PC-9 (cell line): ENCODE measurements at places on chromosomes 11 and 22. TPM values are rescaled to one million over a fixed set of nuclear protein-coding genes. Genes with fewer than 3 reads are reported as not detected.

DNA sequence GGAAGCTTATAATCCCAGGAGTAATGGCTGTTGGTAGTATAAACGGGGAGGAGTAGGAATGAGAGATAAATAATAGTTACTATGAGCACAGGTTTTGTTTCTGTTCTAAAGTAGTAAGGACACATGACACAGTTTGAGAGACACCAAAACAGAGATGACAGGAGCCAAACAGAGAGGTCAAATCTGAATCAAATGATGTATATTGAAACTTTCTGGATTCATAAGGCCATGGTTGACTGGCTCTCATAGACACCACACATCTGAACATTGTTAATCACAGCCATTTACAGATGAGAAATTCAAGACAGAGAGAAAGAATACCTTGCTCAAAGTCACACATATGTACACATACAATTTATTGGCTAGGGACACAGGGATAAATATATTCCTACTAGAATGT lies 63.4 kb upstream of the UCP3 start:
- no peak for DNase-seq
- H3K4me1 ChIP-seq = peaks cover 59% of the 10 kb centered on the region
- no peaks in the 10 kb centered on the region for H3K27me3 ChIP-seq
- peak overlapping the region; percentile 94; the same call in 1 of the 2 replicates for H3K27ac ChIP-seq
- H3K36me3 ChIP-seq = peaks cover 21% of the 10 kb centered on the region

DNA sequence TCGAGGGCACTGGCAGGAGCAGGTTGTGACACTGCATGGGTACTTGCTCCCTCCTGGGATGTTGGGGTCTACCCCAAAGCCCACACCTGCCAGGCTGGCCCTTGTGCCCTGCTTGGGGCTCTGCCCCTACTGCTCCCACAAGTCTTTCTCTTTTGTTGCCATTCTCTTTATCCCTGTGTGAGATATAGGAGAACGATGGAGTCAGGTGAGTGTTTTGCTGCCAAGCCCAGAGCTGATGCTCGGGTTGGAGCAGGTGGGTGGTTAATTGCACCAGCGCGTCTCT lies 292.6 kb downstream of the TBC1D22A start:
- no peaks in the 10 kb centered on the region for H3K36me3 ChIP-seq
- no peaks in the 10 kb centered on the region for H3K27me3 ChIP-seq
- no peak overlapping the region for H3K4me3 ChIP-seq

GRCh38 chr22:22813126-22814075 lies 74.2 kb upstream of the IGLL5 start:
- H3K4me1 ChIP-seq = no peaks in the 10 kb centered on the region
- peaks cover 49% of the 10 kb centered on the region for H3K27me3 ChIP-seq
- no peak for DNase-seq
- H3K4me3 ChIP-seq = no peak overlapping the region

- H3K4me3 ChIP-seq = no peak overlapping the region
- H3K36me3 ChIP-seq = no peaks in the 10 kb centered on the region
- no peak for DNase-seq
- H3K27ac ChIP-seq = no peak overlapping the region
- peaks cover 4% of the 10 kb centered on the region; the same call in 1 of the 2 replicates for H3K27me3 ChIP-seq
- no peaks in the 10 kb centered on the region for H3K4me1 ChIP-seq
Measured at GRCh38 chr11:36373016-36374010, 77.2 kb downstream of the PRR5L start.

DNA sequence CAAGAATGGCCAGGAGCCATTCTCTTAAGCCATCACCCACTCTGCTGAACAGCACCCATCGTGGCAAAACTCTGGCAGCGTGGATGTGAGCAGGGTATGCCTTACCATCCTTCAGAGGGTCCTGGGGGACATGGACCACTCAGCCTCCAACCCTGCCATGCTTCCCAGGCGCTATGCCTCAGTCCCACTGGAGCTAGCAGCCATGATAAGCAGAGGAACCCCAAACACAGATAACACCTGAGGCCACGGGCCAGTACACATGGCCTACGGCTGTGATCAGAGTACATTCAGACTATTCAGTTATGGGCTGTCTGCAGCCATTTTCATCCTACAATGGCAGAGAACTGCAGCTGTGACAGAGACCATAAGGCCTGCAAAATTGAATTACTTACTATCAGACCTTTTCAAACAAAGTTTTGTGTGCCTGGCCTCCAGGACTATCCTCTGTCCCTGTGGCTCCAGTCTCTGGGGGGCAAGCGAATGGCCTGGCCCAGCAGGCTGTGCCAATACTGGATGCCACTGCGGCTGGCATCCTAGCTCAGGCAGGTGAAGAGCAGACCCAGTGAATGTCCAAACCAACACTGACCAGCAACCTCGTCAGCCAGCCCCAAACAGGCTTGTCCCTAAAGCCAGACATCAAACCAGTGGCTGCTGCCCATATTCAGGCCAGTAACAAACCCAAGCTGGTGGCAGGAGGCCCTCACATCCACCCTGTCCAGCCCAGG lies 6.9 kb downstream of the ARVCF start:
- DNase-seq = no peak
- H3K4me3 ChIP-seq = no peak overlapping the region
- H3K36me3 ChIP-seq = no peaks in the 10 kb centered on the region
- H3K4me1 ChIP-seq = no peaks in the 10 kb centered on the region
- H3K27ac ChIP-seq = no peak overlapping the region

DNA sequence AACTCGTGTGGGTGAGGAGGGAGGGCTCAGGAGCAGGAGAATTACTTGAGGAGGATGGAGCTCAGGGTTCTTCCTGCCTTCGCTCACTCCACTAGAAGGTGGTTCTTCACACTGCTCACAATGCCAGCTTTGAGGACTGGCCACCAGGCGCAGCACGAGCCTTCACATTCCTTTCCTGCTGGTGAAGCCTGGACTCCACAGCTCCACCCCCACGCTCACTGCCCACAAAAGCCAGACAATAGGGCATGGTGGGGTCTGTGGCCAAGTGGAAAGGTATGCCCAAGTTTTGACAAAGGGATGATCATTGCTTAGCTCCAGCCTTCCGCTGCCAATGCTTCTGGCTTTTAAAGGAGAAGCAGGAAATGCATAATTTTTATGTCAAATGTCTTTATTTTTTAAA lies 58.0 kb upstream of the FADD start:
- no peak overlapping the region for H3K4me3 ChIP-seq
- H3K4me1 ChIP-seq = peaks cover 16% of the 10 kb centered on the region
- no peak for DNase-seq
- H3K27me3 ChIP-seq = no peaks in the 10 kb centered on the region
- no peak overlapping the region for H3K27ac ChIP-seq

GRCh38 chr11:128857341-128857740 lies 9.8 kb downstream of the KCNJ1 start:
- peaks cover 33% of the 10 kb centered on the region for H3K27me3 ChIP-seq
- no peaks in the 10 kb centered on the region for H3K4me1 ChIP-seq
- no peak for DNase-seq
- no peaks in the 10 kb centered on the region for H3K36me3 ChIP-seq
- H3K27ac ChIP-seq = no peak overlapping the region

DNA sequence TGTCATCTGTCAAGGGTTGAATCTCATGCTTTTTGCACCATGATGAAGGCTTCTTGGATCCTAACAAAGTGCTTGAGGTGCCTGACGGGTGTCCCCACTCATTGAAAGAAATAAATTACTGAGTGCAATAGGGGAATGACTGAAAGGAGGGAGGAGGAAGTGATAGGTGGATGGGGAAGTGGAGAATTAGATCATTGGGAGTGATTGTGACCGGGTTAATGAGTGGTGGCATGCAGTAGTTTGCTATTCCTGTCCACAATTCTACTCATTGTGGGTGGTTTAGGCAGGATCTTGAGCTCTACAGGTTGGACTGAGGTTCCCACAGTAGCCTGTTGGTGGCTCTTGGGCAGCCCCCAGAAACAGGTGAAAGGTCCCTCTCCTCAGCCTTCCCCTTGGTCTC lies 44.3 kb downstream of the THAP12 start:
- no peak overlapping the region for H3K27ac ChIP-seq
- DNase-seq = no peak
- no peak overlapping the region for H3K4me3 ChIP-seq
- H3K27me3 ChIP-seq = no peaks in the 10 kb centered on the region
- no peaks in the 10 kb centered on the region for H3K4me1 ChIP-seq
- H3K36me3 ChIP-seq = no peaks in the 10 kb centered on the region

DNA sequence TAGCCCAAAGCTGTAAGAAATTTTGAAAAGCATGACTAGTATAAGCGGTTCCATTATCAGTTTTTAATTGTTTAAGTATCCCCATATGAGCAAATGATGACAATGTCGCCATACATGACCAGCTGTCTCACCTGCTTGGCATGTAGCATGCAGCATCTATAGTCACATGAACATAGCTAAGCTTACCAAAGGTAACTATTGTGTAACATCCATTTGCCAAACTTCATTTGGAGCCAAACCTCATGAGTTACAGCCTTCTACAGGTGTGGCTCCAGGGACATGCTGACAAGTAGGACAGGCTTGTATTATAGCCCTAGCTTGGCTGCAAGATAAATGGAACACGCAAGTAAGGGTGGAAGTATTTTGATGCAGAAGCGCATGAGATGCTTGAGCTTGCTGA lies 30.4 kb downstream of the OR10A6 start:
- peaks cover 50% of the 10 kb centered on the region for H3K4me1 ChIP-seq
- no peak overlapping the region for H3K4me3 ChIP-seq
- no peaks in the 10 kb centered on the region for H3K27me3 ChIP-seq
- peaks cover 16% of the 10 kb centered on the region for H3K36me3 ChIP-seq

DNA sequence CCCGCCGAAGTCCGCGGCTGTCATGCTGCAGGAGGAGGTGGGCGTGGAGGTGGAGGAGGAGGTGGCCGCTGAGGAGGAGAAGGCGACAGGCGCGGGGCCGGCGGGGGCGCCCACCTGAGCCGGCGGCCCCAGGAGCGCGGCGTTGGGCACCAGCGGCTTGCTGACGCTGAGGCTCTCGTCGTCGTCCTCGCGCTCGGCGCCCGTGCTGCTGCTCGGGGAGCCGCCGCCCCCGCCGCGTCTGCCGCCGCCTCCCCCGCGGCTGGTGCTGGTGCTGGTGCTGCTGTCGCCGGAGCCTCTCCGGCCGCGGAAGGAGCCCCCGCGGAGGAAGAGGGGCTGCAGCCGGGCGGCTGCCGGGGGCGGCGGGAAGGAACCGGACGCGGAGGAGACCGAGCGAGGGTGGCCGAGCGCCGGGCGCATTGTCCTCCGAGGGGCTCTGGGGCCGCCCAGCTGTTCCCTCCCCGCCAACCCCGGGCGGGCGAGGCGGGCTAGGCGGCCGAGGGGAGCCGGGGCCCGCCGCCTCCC lies 388 bp downstream of the TMEM121B start:
- no peak overlapping the region for H3K27ac ChIP-seq
- H3K27me3 ChIP-seq = no peaks in the 10 kb centered on the region
- no peak for DNase-seq
- no peak overlapping the region for H3K4me3 ChIP-seq
- H3K4me1 ChIP-seq = no peaks in the 10 kb centered on the region

USH1C gene
- total RNA-seq = not detected in 2 replicates

FZD4 gene
- total RNA-seq = 2.6 TPM in 2 replicates

ALDH3B1 gene
- total RNA-seq = 98.1 and 104 TPM in 2 replicates
